ENCODE measurements at places on chromosomes 7 and 10. TPM values are rescaled to one million over a fixed set of nuclear protein-coding genes. Genes with fewer than 3 reads are reported as not detected.

Gene CASP2
- 79.7 TPM for total RNA-seq

DNA sequence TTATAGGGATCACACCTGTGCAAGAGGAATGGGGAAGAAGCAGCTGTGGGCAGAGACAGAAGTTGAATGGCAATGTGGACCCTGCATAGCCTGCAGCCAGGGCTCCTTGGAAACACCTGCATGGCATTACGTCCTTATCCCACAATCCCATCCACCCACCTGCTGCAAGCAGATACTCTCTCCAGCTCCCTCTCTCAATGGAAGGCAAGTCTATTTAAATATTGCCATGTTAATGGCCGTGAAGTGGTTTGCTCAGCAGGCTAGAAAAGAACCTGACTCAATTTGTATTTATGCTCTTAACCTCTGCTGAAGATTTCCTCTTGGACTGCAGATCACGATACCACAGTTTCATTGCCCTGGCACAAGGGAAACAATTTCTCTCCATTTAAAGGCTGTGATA lies 417.0 kb downstream of the TYW1 start:
- H3K27ac ChIP-seq: no peak overlapping the region
- no peaks in the 10 kb centered on the region for H3K36me3 ChIP-seq
- H3K4me3 ChIP-seq: no peak overlapping the region
- H3K4me1 ChIP-seq: no peaks in the 10 kb centered on the region

Gene CALHM3
- not detected for total RNA-seq

Gene GIMAP2
- 40.7 TPM for total RNA-seq

DNA sequence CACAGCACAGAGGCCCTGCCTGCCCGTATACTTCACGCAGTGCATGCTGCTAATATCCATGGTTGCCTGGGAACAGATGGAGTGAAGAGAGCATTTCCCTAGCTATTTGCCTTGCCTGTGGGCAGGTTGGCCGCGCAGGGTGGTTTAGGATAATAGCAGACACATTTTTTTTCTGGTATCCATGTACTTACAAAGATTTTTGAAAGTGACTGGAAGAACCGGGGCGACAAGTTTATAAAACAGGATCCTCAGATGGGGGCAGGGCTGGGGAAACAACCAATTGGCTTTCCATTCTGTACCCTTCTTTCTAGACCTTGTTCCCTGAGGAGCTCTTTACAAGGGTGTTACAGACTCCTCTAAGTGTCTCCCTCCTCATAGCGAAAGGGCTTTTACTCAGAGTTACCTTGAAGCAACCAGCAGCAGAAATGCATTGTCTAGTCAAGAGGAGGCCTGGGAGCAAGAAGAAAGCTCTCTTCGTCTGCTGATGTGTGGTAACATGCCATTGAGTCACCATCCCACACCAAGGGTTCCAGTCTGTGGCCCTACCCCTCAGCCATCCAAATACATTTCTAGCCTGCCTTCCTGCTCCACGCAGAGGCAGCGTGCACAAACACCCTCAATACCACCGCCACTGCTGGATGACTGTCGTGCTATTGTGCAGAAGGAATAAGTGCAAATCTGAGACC lies 31.5 kb downstream of the MTURN start:
- no peaks in the 10 kb centered on the region for H3K36me3 ChIP-seq
- H3K27me3 ChIP-seq: no peaks in the 10 kb centered on the region
- H3K4me1 ChIP-seq: peaks cover 22% of the 10 kb centered on the region
- H3K27ac ChIP-seq: no peak overlapping the region
- no peak for DNase-seq

GRCh38 chr10:86078639-86079035 lies 288.0 kb downstream of the GRID1 start:
- no peak for DNase-seq
- H3K36me3 ChIP-seq: no peaks in the 10 kb centered on the region
- H3K4me3 ChIP-seq: no peak overlapping the region
- no peaks in the 10 kb centered on the region for H3K4me1 ChIP-seq
- H3K27ac ChIP-seq: no peak overlapping the region
- H3K27me3 ChIP-seq: peaks cover 13% of the 10 kb centered on the region

DNA sequence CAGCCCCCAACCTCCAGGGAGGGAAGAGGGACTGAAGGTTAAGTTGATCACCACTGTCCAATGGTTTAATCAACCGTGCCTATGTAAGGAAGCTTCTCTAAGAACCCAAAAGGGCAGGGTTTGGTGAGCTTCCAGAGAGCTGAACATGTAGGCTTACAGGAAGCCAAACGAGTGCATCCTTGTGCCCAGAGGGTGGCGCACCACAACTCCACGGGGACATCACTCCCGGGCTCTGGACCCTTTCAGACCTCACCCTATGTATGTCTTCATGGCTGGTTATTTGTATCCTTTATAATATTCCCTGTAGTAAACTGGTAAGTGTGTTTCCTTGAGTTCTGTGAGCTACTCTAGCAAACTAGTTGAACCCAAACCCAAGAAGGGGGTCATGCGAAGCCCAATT lies 11.5 kb upstream of the NFKB2 start:
- H3K27ac ChIP-seq: no peak overlapping the region
- H3K4me1 ChIP-seq: peaks cover 6% of the 10 kb centered on the region
- no peak for DNase-seq
- no peaks in the 10 kb centered on the region for H3K27me3 ChIP-seq

DNA sequence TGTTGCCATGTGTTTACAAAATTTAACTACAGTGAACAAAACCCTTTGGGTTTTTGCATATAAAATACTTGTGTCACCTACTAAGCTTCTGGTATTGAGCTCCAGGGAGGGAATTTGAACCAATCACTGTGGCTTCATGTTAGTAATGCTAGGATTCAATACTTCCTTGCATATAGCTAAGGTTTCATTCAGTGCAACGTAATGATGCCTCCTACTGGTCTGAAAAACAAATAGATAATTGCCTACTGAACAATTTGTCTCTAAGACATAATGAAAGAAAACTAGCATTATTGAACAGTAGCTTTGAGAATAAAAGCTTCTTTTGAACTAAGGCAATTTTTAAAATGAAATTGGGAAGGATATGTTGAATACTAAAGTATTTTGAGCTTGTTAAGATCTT lies 244.4 kb downstream of the ZWINT start:
- no peak overlapping the region for H3K27ac ChIP-seq
- H3K27me3 ChIP-seq: no peaks in the 10 kb centered on the region
- H3K36me3 ChIP-seq: no peaks in the 10 kb centered on the region
- no peak for DNase-seq

GRCh38 chr10:52390388-52390787 lies 76.3 kb downstream of the DKK1 start:
- H3K36me3 ChIP-seq: no peaks in the 10 kb centered on the region
- no peaks in the 10 kb centered on the region for H3K4me1 ChIP-seq
- no peak overlapping the region for H3K4me3 ChIP-seq
- H3K27ac ChIP-seq: no peak overlapping the region

GRCh38 chr10:89115876-89116627 lies 91.1 kb downstream of the CH25H start:
- peaks cover 21% of the 10 kb centered on the region for H3K27me3 ChIP-seq
- no peak overlapping the region for H3K4me3 ChIP-seq
- H3K4me1 ChIP-seq: no peaks in the 10 kb centered on the region

DNA sequence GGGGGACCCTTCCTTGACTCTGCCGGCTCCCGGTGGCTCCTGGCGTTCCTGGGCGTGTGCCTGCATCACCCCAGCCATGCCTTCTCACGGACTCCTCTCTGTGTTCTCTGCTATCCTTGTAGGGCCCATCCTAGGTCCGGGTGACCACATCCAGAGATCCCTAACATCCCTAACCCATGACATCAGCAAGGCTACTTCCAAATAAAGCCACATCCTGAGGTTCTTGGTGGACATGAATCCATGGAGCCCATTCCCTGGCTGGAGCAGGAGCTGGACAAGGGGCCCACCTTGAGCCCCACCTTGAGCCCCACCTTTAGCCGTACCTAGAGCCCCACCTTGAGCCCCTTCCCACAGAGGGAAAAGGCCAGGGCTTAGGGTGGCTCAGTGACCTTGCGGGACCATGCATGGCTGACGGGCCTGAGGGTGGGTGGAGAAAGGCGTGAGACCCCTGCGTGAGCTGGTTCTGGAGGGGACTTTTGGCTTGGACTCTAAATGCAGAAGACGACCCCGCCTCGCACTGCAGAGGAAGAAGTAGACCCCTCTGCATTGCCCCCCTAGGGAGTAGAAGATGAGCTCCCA lies 58.5 kb upstream of the INPP5A start:
- no peaks in the 10 kb centered on the region for H3K36me3 ChIP-seq
- no peak overlapping the region for H3K27ac ChIP-seq
- DNase-seq: no peak
- H3K27me3 ChIP-seq: peaks cover 5% of the 10 kb centered on the region

Gene LMOD2
- not detected for total RNA-seq

Gene ANXA8L1
- total RNA-seq: not detected

Gene WASHC2A
- total RNA-seq: 29.9 TPM

DNA sequence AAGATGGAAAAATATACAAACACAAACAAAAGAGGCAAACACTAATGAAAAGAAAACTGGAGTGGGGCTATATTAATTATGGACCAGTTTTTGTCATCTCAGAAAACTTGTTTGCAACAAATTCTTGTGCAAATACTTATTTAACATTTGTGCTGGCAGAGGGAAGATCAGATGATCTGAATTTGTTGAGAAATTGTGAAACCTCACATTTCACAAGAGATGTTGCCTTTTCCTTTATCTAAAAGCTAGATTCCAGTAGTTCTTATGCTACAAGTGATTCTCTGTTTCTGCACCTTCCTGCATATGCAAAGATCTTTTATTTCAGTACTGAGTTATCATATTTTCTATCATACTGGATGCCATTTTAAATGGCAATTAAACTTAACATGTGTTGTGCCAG lies 320.7 kb downstream of the SUGCT start:
- no peak overlapping the region for H3K27ac ChIP-seq
- no peaks in the 10 kb centered on the region for H3K27me3 ChIP-seq
- no peaks in the 10 kb centered on the region for H3K36me3 ChIP-seq

Gene TUBAL3
- total RNA-seq: not detected

GRCh38 chr7:78124216-78124615 lies 325.6 kb downstream of the PHTF2 start:
- no peak for DNase-seq
- no peaks in the 10 kb centered on the region for H3K36me3 ChIP-seq
- no peak overlapping the region for H3K27ac ChIP-seq
- peaks cover 5% of the 10 kb centered on the region for H3K27me3 ChIP-seq

GRCh38 chr7:142139597-142140400 lies 28.3 kb downstream of the MGAM2 start:
- H3K4me3 ChIP-seq: no peak overlapping the region
- H3K27ac ChIP-seq: no peak overlapping the region
- no peak for DNase-seq
- H3K27me3 ChIP-seq: no peaks in the 10 kb centered on the region
- H3K36me3 ChIP-seq: no peaks in the 10 kb centered on the region

Gene RAMP3
- total RNA-seq: not detected

- no peak for DNase-seq
- no peaks in the 10 kb centered on the region for H3K36me3 ChIP-seq
- H3K27ac ChIP-seq: no peak overlapping the region
- H3K4me1 ChIP-seq: no peaks in the 10 kb centered on the region
Observed at GRCh38 chr10:48451969-48452878, 145.7 kb downstream of the MAPK8 start.

Measured in activated naive CD8-positive, alpha-beta T cell treated with anti-CD3 and anti-CD28 coated beads for 36 hours (primary cell).